Stimulated activated memory B cell treated with anti-CD40 and anti-IgM and Interleukin-4, amounts not matched to agents 10 μg/mL and 1 μg/mL and 100 μg/mL, for 72 hours (primary cell): ENCODE measurements at places on chromosomes 11 and 22.

- ATAC-seq: no peak
Observed at GRCh38 chr11:77003963-77004362, 30.2 kb upstream of the B3GNT6 start.

- no peak for ATAC-seq
Observed at GRCh38 chr11:130918081-130918480, 1.8 kb upstream of the SNX19 start.

DNA sequence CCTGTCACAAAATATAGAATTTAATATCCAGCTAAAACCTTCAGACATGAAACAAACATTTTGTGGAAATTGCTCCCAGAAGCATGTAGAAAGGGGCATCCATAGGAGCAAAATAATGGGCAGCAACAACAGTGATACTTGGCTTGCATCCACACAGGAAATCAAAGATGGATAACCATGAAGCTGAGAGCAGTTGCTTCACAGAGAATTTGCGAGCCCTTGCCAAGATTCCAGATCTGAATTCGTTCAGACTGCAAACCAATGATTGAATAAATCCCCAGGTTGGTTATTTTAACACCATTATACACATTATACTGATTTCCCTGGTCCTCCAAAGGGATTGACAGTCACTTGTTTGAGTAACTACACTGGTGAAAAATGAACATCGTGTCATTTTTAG lies 15.6 kb upstream of the OR51L1 start:
- ATAC-seq: no peak

DNA sequence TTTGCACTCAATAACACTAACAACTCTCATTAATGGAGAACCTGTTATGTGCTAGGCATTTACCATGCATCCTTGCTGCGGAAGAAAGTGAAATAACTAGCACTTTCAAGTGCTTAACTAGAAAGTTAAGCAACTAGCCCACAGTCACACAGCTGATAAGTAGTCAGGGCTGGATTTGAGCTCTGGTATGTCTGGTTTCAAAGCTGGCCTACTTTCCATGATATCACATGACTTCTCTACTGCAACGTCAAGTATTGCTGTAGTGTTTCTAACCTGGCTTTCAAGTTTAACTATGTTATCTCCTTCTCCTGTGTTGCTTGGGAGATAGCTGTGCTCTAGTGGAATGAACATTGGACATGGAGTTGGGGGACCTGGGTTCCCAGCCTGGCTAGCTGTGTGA lies 12.1 kb downstream of the SLC15A3 start:
- no peak for ATAC-seq

DNA sequence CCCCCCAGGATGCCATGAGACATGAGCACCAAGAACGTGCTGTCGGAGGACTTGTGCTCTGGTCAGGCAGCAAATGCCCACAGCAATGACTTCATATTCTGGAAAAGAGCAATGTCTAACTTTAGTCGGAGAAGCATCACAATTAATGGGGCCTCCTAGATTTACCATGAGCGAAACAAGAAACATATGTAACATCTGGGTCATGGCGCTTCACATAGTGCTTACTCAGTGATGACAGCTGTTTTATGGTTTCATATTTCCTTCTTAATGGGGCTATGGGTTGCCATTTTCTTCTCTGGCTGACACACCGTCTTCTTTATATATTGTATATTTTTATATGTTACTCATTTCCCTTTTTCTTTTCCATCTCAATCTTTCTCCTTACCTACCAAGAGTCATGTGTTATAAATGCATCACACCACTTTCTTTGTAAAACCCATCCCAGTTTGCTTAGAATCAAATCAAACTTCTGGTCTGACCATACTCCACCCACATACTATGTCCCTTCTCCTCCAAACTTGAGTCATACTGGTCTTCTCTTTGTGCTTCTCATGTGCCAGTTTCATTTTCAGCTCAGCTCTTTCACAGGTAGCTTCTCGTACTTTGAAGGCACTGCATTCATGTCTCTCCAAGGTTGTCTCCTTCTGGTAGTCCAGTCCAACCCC lies 9.4 kb upstream of the CASP12 start:
- peak; percentile 59 for ATAC-seq

DNA sequence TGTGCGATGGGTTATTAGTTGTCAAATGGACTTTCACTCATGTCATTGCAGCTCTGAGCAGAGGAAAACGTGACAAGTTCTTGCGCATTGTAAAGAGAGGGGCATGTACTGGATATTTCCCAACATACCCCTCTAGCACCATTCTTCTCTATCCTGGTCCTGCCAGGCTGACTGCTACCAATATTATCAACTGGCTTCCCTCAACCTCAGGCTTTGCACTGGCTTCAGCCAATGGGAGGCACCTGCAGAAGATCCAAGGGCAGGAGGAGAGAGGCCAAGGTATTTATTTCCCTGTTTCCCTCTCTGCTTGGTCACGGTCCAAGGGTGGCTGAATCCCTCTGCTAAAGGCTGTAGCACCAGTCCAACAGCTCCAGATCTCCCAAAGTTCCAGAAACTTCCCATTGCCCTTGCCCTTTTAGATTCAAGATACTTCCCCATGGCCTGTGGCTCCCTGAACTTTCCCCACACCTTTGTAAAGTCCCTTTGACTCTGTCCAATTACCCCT lies 175.6 kb upstream of the NECTIN1 start:
- no peak for ATAC-seq

- ATAC-seq: no peak
Observed at GRCh38 chr11:65298131-65298535, 16.5 kb upstream of the CDC42EP2 start.

- ATAC-seq: peak; percentile 76
Observed at GRCh38 chr22:36221799-36222751, 17.3 kb downstream of the APOL2 start.

DNA sequence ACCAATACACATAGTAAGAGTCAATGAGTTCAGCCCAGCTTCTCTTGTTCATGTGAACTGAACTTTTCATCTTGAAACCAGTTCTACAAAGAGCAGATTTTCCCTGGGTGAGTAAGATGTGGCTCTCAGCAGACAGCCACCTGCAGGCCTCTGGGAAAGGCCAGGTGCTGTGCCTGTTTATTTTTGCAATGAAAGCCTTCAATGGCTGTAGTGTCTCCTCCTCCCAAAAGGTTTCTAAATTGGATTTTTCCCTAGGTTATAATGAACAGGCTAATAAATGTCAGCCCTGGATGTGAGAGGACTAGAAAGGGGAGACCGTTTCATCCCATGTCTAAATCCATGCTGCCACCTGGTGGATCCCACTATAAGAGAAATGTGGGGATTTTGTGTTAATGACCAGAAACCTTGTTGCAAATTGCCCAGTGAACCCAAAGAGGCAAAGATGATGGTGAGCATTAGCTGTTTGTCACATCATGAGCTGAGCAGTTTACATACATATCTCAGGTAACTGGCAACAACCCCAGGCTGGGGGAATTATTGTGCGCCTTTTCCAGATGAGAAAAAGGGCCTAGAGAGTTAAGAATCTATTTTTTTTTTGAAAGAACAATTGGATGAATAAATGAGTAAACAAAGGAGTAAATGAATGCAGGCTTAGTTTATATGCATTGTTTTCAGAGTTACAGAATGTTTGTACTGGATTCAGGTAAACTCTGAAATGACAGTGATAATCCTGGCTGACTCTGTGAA lies 12.7 kb downstream of the C11orf91 start:
- ATAC-seq: peak; percentile 69

GRCh38 chr22:47406180-47406834 lies 643.9 kb downstream of the TBC1D22A start:
- ATAC-seq: no peak
